ENCODE measurements at places on chromosomes 7 and 10. TPM values are rescaled to one million over a fixed set of nuclear protein-coding genes. Genes with fewer than 3 reads are reported as not detected.

Gene RAB19
- total RNA-seq, result 5.3 TPM

Gene TMEM273
- not detected for total RNA-seq

Gene RAMP3
- not detected for total RNA-seq

Gene OR13A1
- total RNA-seq, result not detected

Gene MSANTD7
- total RNA-seq, result 16.7 TPM

Gene TRPV6
- 0.55 TPM for total RNA-seq

Gene AKR1C4
- total RNA-seq, result 0.29 TPM

Gene TCTN3
- total RNA-seq, result 19.1 TPM

Gene SPDYE5
- total RNA-seq, result not detected

Gene SMKR1
- total RNA-seq, result 3.5 TPM

Gene VAX1
- not detected for total RNA-seq

Gene NACAD
- 0.10 TPM for total RNA-seq

Gene PDZD7
- 7.4 TPM for total RNA-seq

Gene FANK1
- total RNA-seq, result 4.0 TPM

Gene RBP3
- total RNA-seq, result 0.20 TPM

Gene PVRIG
- total RNA-seq, result not detected

Gene ADAM12
- total RNA-seq, result not detected

Gene SNCG
- total RNA-seq, result 699 TPM

Gene ZC3HAV1L
- total RNA-seq, result 11.6 TPM

Gene ZNF107
- total RNA-seq, result 1.4 TPM

Gene MRLN
- total RNA-seq, result not detected

Gene PTF1A
- not detected for total RNA-seq

Gene GPNMB
- 0.74 TPM for total RNA-seq

Gene ZFAND4
- 4.8 TPM for total RNA-seq

Gene INSYN2A
- not detected for total RNA-seq

Data from HT-29 (cell line).